CD4-positive, alpha-beta T cell treated with Interleukin-4 for 4 hours (primary cell): ENCODE measurements at places on chromosomes 7 and 10.

- no peak for DNase-seq
Observed at GRCh38 chr7:159031750-159032149, 112.9 kb downstream of the VIPR2 start.

GRCh38 chr7:105816954-105817615 lies 59.3 kb downstream of the ATXN7L1 start:
- DNase-seq: no peak

GRCh38 chr10:70742537-70743429 lies 42.4 kb downstream of the TBATA start:
- no peak for DNase-seq

DNA sequence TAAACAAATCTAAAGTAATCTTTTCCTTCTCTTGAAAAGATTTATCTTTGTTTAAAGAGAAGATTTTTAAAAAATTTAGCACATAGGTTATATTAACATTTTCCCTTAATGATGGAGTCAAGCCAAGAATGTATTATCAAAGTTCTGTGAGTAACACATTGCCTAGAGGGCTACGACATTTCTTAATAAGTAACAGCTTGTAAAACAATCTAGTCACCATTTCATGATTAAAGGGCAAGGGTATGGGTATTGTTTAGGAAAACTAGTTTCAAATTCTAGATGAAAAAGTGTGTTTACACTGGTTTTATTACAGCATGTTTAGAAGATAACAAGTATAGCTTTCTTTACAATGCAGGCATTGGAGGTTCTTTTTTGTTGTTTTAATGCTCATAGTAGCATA lies 28.6 kb upstream of the LAMB4 start:
- DNase-seq: no peak

GRCh38 chr7:128168667-128169210 lies 72.3 kb upstream of the LEP start:
- DNase-seq: no peak

DNA sequence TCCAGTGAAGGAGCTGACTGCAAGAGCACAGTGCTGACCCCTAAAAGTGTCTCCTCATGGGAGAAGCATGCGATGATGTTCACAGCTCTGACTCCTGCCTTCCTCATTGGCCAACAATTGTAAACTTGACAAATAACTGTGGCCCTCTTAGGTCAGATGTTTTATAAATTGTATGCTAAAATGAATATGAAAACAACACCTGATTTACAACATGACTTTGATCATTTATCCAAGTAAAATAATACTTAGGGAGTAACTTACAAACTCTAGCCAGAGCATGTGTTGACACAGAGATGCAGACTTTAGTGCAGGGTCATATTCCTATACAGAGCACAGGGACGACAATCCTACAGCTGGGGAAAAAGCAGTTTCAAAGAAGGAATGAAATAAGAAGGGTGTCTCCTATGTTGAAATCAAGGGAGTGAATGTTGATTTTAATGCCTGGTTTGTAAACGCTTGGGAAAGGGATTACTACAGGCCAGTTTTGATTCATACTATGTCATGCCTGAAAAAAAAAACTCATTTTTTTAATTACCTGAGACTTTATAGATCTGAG lies 391.4 kb upstream of the AKR1E2 start:
- DNase-seq: no peak

GRCh38 chr7:135275971-135276580 lies 42.4 kb downstream of the STRA8 start:
- no peak for DNase-seq

DNA sequence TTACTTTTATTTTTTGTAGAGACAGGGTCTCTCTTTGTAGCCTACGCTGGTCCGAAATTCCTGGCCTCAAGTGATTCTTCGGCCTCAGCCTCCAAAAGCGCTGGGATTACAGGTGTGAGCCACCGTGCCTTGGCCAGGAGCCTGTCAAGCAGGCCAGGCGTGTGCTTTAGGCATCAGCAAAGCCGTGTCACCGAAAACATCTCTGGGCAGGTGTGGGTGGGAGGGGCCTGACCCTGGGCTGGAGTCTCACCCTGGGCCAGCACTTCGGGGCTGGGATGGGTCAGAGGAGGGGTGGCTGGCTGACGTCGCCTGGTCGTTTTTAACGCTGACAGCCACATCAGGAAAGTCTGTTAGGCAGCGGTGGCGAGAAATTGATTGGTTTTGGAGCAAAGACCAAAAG lies 80.9 kb downstream of the UNCX start:
- no peak for DNase-seq

- no peak for DNase-seq
Observed at GRCh38 chr7:99720800-99721595, 14.0 kb downstream of the CYP3A7 start.

- DNase-seq: no peak
Observed at GRCh38 chr10:58930500-58930899, 245.9 kb upstream of the PHYHIPL start.

GRCh38 chr10:22010539-22010938 lies 7.0 kb upstream of the DNAJC1 start:
- no peak for DNase-seq

GRCh38 chr7:140062118-140062527 lies 628 bp downstream of the PARP12 start:
- peak; percentile 72 for DNase-seq

DNA sequence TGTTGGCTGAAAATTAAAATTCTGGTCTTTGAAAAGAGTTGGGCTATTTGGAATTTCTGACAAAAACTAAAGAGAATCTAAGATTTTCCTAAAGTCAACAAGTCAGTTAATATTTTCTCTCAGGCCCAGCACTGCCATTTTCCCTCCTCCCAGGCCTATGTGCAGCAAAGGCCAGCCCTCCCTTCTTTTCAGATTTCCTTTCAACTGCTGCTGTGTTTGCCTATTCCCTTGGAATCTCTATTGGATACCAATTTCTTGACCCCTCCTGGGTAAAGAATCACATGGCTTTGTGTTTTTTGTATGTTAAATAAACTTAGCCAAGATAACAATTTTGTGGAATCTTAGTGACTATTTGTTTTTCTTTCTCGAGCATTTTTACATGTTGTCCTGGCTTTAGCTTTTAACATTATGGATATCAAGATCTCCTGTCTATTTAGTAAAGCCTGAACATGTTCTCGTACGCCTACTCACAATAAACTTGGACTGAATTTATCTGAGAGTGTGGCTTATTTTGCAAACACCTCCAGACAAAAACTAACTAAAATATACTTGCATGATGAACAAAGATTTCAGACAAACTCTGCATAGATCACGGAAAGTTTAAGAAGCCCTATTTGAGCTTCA lies 19.9 kb downstream of the MACC1 start:
- no peak for DNase-seq

GRCh38 chr7:129225206-129225930 lies 538 bp downstream of the AHCYL2 start:
- DNase-seq: peak; percentile 43

DNA sequence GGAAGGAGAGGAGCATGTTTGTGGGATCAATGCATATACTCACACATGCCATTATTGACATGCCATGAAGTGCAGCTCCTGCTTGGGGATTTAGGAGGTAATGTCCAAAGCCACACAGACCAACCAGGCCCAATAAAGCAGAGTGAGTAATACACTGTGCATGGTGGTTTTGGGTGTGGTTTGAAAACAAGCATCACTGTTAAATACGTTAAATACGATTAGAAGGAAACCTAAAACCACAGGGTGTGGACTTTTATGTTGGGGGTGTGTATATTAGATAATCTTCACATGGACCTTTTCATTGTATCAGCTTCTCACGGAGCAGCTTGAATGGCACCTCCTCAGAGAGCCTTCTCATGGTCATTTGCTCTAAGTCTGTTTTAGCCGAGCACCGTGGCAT lies 10.4 kb upstream of the EIF3A start:
- DNase-seq: peak; percentile 94

DNA sequence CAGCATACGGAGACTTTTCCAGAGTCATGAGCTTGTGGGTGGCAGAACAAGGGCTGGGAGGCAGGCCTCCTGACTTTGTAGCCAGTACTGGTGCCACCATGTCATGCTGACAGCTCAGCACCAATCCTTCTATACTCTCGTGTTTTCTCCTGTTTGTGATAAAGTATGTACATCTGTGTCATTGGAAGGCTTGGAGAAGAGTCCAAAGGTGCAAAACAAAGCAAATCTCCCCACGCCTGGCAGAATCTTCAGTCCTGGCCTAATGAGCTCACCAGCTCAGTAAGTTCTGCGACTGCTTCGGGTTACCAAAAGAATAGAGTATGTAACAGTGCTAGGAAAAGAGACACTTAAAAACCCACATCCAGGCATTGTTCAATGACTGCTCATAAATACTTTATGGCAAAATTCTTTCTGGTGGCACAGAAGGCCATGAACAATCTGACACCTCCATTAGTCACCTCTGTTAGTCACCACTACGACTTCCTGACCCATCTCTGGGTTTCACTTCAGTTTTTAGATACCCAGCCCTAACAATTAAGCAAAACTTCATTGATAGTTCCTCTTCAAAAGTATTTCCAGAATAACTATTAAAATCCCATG lies 24.5 kb downstream of the STEAP1 start:
- peak; percentile 16 for DNase-seq

DNA sequence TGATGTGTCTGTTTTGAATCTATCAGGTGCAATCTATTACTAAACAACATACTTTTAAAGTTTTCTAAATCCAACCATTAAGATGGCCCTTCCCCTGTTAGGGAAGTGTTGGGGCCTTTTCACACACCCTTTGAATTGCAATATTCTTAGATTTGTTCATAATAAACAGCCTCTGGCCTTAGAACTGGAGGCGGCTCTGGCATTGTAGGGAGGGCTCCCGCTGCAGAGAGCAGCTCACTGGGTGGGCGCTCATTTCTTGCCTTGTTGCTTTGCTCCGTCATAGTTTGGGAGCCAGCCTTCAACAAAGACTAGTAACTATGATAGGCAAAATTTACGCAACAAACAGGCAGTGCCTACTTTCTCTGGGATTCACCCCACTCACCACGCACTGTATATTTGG lies 4.2 kb upstream of the HOXA10 start:
- DNase-seq: no peak

DNA sequence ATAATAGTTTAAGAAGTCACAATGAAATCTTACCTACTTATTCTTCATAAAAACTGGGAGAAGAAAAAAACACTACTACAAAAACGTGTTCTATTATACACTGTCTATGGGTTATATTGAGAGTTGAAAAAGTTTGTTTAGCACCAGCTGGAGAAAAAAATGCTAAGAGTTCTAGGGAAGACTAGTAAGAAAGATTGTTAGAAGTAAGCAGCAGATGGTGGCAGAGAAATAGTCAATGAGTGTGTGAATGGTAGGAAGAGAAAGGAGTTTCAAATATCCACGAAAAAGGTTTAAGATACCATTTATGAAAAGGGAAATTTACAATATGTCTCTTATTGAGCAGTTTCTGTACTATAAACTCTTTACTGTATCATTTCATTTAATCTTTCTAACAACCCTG lies 124.7 kb downstream of the NRBF2 start:
- DNase-seq: no peak

- no peak for DNase-seq
Observed at GRCh38 chr10:130038019-130038555, 72.5 kb downstream of the C10orf143 start.

DNA sequence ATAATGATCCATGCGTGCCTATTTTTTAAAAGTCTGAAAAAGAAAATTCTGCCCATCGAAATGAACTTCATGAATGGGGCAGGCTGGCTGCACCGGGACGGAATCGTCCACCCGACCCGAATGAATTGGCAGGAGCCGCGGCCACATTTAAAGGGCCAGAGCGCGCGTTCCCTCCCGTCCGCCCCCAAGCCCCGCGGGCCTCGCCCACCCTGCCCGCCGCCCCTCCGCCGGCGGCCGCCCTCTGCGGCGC lies 319 bp upstream of the GATA3 start:
- DNase-seq: no peak

DNA sequence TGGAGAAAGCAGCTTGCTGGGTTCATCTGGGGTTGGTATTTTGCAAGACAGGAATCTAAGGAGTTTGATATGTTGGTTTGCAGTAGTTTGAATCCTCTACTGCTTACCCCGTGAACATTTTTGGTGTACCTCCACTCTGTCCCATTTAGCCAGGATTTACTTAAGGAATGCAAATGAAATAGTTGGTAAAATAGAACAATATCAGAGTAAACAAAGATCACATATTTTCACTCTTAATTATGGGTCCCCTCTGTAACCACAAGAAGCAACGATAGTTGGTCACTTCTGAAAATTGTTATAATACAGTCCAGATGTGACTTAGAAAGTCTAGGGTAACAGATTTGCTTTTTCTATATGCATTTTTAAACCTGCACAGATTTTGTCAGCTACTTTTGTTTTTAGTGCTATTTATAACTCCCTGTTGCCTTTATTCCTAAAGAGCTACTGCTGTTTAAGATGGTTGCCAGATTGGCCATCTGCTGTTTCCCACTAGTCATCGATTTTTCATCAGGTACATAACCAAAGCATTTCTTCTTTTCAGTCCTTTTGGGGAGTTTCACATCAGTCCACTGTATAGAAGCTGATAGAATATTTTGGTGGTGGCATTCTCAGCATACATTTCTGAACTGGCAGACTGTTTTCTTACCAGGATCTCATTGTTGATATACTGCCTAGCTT lies 37.6 kb downstream of the MAPK8 start:
- DNase-seq: no peak

- no peak for DNase-seq
Observed at GRCh38 chr7:106883456-106884026, 18.5 kb downstream of the PIK3CG start.

DNA sequence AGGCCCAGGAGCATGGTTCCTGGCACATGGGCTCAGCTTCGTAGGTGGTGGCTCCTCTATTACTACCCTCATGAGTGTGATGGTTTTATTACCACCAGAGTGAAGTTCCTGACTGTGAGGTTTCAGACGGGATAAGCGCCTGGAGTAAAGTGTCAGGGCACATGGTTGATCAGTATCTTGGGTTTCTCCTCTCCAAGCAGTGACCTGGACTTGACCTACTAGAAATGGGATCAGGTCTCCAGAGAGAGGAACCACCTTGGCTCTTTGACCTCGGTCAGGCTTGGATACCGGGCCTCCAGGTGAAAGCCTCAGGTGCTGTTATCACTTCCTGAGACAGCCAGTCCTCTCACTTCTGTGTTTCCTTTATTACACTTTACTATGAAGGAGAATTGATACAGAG lies 67.7 kb downstream of the GRK5 start:
- DNase-seq: no peak

- no peak for DNase-seq
Observed at GRCh38 chr7:101945034-101945758, 127.8 kb downstream of the CUX1 start.

- no peak for DNase-seq
Observed at GRCh38 chr7:94912085-94912484, 4.7 kb downstream of the PPP1R9A start.

GRCh38 chr10:102460836-102461186 lies 9.5 kb upstream of the C10orf95 start:
- no peak for DNase-seq

GRCh38 chr7:37009125-37009675 lies 284.9 kb upstream of the AOAH start:
- DNase-seq: no peak
